ENCODE measurements at places on chromosomes 1 and 21. TPM values are rescaled to one million over a fixed set of nuclear protein-coding genes. Genes with fewer than 3 reads are reported as not detected.

- DNase-seq, result no peak
These were observed 2.3 kb upstream of the ITGA10 start for GRCh38 chr1:145912128-145912641.

GRCh38 chr1:11611638-11612327, 42.4 kb downstream of the FBXO2 start:
- no peak for DNase-seq

DNA sequence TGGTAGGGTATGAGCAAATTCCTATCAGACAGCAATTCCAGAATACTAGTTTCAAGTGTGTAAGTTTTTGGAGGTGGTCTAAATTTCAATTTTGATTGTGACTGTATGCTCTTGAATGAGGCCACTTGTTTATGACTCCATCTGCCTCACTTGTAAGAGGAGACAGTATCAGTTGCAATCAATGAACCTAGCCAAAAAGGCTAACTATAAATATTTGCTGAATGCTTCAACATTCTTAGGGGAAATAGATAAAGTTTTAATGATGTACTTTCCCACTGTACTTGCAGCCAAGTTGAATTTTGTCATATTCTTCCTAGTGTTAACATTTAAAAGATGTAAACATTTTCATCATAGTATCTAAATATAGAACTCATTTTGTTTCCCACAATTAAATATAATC, 32.1 kb upstream of the RWDD3 start:
- DNase-seq, result no peak

GRCh38 chr1:114111731-114112641, 41.7 kb downstream of the SYT6 start:
- no peak for DNase-seq

Gene PCP4L1
- total RNA-seq, result 0.89 TPM

Gene LMX1A
- total RNA-seq, result 0.22 TPM

- DNase-seq, result no peak
These were observed 19.5 kb upstream of the OR6N2 start for GRCh38 chr1:158800526-158800925.

DNA sequence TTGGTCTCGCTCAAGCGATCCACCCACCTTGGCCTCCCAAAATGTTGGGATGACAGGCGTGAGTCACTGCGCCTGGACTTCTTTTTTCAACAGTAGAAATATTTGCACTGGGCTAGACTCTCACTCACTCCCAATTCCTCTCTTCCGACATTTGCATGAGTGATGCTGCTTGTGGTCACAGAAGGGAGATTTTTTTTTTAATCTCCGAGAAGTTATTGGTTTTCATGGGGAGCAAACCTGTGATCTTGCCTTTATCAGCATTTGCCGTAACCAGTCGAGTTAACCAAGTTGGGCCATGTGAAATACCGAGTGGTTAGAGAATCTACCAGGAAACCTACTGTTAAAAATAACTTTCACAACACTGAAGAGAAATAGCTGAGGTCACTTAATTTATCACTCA, 21.1 kb downstream of the ERG start:
- DNase-seq, result no peak

DNA sequence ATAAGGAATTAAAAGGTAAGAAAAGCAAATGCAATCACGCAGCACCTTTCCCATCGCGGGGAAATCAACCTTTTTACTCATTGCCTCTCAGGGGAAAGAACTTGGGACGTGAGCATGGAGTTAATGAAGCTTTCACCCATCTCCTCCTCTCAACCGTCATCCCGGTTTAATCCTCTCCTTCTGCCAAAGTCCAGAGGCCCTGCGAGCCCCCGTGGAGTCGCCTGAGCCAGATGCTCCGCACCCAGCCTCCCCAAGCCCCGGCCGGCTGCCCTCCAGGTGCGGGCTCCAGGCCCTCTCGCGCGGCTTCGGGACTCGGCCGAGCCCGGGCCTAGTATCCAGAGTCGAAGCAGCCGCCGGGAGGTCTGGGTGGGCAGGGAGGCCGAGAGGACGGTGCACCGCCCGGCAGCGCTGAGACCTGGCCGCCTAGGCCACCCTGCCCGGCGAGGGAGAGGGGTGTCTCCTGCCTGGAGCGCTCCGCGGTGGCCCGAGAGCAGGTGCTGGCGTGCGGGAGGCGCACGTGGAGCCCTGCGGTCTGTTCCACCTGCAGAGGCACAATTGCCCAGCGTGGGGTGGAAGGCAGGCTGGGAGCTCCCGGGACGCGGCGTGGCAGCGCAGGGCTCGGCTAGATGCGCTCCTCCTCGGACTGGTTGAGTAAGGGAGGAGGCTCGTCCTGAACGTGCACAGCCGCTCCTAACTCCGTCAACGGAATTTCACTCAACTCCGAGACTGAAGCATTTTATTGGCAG, 218.5 kb downstream of the SDCCAG8 start:
- no peak for DNase-seq

DNA sequence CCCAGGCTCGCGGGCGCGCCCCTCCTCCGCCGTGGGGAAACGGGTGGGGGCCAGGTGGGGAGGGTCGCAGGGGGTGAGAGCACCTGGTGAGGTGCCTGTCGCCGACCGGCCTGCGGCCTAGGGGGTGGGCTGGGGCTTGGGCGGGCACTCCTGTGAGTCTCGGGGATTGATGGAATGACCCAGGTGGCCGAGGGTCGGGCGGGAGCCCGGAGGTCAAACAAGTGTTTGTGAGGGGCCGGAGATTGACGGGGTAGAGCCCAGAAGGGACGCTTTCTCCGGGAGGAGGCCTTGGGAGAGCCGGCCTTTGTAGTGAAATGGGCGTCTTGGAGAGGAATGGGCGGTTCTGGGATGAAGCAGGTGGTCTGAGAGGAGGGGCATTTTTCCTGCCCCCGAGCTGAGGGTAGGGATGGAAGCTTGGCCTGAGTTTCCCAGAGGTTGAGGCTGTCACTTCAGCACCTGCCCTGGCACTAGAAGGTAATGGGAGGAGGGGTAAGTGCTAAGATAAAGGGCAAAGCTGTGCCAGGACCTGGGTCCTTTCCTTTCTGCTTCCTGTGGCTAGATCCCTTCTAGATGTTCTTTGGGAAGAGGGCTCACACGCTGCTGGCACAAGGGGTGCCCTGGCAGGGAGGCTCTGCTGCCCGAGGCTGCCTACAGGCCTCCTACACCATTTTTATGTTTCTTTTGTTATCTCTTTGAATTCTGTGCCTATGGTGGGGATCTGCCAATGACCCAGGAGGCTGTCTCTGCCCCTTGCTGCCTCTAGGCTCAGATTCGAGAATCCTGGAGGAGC, 56.1 kb downstream of the NDUFS5 start:
- no peak for DNase-seq

Gene RNU1-4
- 13,769 TPM for total RNA-seq

Gene ZDHHC18
- total RNA-seq, result 21.2 TPM

Gene LORICRIN
- not detected for total RNA-seq

Gene MROH7
- total RNA-seq, result 8.1 TPM

DNA sequence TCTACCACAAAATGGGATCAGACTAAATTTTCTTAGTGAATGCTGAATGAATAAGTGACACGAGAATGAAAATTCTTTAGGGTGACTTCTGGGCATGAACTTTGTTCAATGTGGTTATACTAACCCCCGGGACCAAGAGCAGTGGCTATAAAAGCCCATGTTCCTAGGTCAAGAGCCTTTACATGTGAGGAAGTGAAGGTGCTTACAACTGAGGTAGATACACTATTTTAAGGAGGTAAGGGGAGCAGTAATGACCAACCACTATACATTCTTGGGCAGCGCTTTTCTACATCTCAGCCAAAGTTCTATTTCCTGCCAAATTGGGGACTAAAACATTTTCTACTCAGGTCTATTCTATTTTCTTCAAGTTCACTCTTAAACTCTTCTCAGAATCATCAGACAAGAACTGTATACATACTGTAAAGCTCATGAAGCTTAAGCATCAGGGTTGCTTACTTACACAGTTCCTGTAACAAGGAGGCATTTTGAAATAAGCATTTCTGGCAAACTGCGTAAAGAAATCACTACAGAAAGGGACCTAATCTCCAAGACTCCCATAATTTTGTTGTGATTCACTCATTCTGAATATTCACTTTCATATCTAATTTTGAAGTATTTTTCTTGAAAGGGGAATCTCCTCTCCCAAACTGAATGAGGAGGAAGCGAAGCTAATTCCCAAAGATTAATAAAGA, 8.5 kb upstream of the ARHGAP29 start:
- DNase-seq, result no peak

DNA sequence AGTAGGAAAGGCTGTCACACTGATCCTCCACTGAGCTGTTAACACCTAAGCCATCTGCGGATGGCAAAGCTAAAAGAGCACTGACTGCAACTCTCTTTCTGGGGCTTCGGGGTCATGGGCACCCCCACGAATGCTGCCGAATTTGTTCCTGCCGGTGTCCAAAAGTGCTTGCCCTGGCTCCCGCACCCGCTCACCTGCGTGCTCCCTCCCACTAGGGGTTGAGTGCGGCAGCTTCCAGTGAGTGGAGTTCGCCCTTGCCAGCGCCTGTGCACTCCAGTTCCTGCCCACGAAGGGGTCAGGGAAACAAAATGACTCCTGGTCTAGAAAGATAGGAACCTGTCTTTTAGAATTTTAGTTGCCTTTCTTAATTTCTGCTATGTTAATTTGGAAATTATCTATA, 78.7 kb downstream of the IFI44 start:
- no peak for DNase-seq

GRCh38 chr1:100629391-100629790, 90.2 kb upstream of the VCAM1 start:
- no peak for DNase-seq

- no peak for DNase-seq
These were observed 18.1 kb downstream of the CFAP74 start for GRCh38 chr1:1985375-1986050.

DNA sequence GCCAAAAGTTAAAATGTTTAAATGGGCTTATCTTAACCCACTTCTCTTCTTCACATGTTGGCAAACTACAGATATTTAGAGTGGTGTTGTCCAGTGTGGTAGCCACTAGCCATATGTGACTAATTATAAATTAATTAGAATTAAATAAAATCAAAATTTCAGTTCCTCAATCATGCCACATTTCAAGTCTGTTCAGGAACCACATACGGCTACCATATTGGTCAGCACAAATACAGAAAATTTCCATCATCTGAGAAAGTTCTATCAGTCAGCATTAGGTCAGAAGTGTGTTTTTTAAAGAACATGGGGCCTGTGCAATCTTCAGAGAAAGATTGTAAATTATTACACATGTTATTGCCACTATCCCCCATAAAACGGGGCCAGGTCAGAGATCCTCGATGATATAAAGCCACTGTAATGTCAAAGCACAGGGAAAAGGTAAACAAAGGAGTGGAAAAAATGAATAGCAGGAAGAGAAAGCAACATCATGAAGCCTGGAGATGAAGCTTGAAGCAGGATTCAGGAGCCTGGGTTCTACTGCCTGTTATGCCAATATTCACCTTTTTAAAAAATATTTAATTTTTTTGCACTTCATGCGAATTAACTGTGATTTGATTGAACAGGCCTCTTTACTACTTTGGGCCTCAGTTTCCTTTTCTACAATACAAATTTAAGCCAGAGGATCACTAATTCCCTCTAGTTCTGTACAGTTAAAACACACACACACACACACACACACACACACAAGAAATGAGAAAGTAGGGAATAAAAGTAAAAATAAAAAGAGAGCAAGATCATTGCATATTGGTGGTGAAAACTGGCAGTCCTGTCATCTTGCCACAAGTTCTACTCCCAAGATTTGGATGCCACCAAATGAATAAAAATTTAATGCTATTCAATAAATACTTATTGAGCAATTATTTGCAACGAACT, 2.3 kb downstream of the RSBN1 start:
- no peak for DNase-seq

DNA sequence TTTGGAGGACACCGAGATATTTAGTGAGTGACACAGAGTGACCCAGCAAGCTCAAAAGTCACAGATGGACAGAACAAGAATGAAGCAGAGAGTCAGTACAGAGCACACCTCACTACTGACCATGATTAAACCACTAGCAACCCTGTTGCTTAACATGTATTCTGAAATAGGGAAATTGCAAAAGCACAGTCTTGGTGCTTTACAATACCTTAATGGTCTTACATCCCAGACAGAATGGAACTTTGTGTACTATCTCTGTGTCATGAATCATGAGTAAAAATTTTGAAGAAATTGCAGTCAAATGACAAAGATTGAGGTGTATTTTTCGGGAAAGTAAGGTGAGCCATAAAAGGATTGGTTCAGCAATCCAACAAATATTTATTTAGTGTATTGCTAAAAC, 2.7 kb upstream of the SAMSN1 start:
- DNase-seq, result no peak

Gene MAP10
- 2.3 TPM for total RNA-seq

Gene WNT3A
- not detected for total RNA-seq

DNA sequence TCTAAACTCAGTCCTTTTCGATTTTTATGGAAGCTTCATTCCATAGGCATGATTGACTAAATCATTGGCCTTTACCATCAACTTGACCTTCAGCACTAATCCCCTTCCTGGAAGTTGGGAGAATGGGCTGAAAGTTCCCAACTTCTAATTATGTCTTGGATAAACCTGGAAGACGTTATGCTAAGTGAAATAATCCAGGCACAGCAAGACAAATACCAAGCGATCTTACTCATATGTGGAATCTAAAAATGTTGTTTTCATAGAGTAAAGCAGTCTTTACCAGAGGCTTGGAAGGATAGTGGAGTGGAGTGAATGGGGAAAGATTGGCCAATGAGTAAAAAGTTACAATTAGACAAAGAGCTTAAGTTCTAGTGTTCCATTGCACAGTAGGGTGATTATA, 1453.2 kb downstream of the PLA2G4A start:
- no peak for DNase-seq

DNA sequence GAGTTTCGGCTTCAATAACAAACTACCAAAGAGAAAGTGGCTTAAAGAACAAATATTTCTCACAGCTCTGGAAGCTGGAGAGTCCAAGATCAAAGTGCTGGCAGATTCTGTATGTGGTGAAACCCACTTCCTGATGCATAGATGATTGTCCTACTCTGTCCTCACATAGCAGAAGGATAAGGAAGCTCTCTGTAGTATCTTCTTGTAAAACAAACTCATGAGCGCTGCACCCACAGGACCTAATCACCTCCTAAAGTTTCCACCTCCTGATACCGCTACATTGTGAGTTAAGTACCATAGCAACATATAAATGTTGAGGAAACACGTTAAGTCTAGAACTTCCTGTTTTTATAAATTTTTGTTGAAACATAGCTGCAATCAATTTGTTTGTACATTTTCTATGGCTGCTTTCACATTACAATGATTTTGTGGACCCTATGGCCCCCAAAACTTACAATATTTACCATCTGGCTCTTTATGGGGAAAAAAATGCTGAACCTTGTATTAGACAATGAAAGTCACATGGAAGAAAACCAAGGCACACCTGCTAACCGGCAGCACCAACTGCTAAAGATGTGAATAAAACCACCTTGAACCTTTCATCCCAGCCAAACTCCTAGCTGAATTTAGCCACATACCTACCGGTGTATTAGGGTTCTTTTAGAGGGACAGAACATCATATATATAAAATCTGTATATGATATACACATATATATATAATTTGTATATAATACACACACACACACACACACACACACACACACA, 1423.4 kb downstream of the NCAM2 start:
- no peak for DNase-seq

- DNase-seq, result peak; percentile 70
These were observed 14.1 kb downstream of the PEA15 start for GRCh38 chr1:160219062-160219929.

Measured in sciatic nerve (tissue), 2 donors.